Inflammatory macrophage treated with lipopolysaccharide for 4 hours (primary cell): ENCODE measurements at places on chromosomes 3 and 15.

- no peak for DNase-seq
These were observed 31.7 kb downstream of the POC1A start for GRCh38 chr3:52122491-52122890.

DNA sequence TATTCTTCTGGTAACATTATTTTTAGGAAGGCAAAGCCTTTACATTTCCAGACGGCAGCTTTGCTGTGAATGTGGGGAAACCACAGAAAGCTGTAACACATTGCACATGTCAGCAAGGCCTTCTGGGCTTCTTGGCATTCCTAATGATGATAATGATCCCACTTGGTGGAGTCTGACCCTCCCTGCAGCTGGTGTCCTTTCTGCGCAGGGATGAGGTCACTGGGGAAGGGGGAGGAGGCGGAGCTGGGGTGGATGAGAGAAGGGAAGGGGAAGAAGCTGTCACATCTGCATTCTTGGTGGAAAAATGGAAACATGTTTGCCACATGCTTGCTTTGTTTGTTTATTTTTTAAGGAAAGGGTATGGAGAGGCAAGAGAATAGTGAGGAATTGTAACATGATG, 68.6 kb downstream of the FILIP1L start:
- DNase-seq = peak; percentile 33

DNA sequence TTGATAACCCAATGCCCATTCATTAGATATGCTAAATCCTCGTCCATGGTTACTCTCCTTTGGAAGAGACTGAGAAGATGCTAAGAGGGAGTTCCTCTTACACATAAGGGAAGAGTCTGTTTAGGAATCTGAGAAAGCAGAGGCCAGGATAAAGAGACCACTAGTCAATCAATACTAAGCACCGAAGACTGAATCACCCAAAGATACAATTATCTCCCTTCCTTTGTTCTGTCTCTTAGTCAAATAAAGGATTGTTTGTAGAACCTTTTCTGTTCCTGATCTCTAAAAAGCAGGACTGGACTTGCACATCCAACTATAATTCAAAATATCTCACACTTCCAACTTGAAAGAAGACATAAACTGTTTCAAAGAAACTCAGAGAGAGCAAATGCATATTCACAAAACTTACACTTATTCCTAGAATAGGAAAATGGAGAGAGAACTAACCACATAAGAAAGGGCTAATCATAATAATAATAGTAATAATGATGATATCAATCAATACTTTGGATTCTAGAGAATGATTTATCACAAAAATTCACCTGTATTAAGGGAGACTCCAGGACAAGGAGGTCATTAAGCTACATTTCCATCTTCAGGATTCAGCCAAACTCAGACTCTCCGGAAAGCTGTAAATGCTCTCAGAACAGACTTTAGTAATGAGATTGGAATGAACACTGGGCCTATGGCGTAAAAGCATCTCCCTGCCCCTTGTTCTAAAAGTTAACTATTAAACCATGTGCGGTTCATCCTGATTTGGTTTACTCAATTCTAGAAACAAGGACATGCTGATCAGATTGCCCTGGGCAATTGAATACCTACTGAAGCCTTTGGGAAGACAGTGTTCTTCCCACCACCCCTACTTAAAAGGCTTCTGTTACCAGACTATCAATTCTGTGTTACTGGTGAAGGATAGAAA, 401.5 kb downstream of the ZBTB20 start:
- DNase-seq = no peak

GRCh38 chr3:153349108-153349499, 187.1 kb downstream of the RAP2B start:
- no peak for DNase-seq

- DNase-seq = no peak
These were observed 27.7 kb downstream of the SRP14 start for GRCh38 chr15:40011303-40011702.

- no peak for DNase-seq
These were observed 36.3 kb downstream of the LRTM1 start for GRCh38 chr3:54891540-54891897.

GRCh38 chr3:192570821-192571791, 156.2 kb downstream of the FGF12 start:
- DNase-seq = no peak

GRCh38 chr3:98732286-98733052, 30.7 kb upstream of the ST3GAL6 start:
- DNase-seq = peak; percentile 37

DNA sequence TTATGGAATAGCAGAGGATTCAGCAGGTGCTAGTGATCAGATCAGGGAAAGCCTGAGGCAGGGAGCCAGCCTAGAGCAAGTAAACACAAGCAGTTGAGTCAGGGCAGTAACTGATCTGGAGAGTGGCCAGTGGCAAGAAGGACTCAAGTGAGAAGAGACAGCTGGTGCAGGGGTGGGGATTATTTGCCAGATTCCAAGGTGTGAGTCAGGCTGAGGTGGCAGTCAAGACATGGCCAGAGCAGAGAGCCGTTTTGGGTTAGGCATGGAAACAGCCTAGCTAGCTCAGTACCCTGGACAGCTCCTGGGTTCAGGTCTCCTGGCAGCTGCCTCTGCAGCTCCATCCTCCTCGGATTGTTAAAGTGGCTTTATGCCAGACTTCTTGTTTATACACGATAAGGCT, 281.9 kb upstream of the ONECUT1 start:
- DNase-seq = no peak

GRCh38 chr15:67433495-67434099, 87.3 kb upstream of the C15orf61 start:
- peak; percentile 47 for DNase-seq

GRCh38 chr3:52388933-52389332, 56.0 kb downstream of the SEMA3G start:
- DNase-seq = no peak

- DNase-seq = no peak
These were observed 2.1 kb downstream of the SLCO2A1 start for GRCh38 chr3:134027631-134028030.

DNA sequence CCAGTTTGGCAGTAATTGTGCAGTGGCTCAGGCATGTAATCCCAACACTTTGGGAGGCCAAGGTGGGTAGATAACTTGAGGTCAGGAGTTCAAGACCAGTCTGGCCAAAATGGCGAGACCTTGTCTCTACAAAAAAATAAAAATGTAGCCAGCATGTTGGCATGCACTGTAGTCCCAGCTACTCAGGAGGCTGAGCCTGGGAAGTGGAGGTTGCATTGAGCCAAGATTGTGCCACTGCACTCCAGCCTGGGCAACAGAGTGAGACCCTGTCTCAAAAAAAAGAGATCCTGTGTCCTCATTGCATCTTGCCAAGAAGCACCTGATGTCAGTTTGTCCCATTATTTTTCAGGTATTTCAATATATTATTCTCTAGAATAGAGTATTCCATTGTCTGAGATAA, 61.8 kb downstream of the CRTC3 start:
- DNase-seq = no peak

DNA sequence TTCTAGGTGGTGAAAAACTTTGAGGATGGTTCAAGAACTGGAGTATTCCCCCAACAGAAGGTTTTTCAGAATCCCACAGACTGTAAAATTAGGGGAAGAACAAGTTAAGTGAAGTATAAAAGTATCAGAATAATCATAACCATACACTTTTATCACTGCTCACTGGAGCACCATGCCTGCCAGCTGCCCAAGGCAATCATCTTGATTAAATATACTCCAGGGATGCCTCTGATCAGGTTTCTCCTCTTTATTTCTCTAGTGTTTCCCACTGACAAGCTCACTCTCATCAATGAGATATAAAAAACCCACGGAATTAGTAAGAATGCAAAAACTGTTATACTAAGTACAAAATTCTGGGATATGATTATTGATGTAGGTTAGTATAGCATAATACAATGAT, 108.0 kb downstream of the STAG1 start:
- DNase-seq = no peak

DNA sequence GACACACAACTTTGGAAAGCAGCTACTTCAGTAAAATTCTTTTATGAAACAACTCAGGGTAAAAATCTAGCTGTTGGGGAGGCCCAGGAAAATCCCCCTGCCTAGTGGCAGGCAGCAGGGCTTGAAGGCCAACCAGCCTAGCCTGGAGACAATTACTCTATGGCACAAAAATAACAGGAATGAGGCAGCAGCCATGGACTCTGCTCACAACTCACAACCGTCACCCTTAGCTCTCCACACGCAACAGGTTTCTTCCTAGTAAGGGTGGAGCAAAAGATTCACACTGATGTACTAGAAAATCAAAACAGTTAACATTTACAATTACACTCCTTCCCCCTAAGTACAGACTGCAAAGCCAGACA, 530 bp upstream of the FBXL22 start:
- no peak for DNase-seq

DNA sequence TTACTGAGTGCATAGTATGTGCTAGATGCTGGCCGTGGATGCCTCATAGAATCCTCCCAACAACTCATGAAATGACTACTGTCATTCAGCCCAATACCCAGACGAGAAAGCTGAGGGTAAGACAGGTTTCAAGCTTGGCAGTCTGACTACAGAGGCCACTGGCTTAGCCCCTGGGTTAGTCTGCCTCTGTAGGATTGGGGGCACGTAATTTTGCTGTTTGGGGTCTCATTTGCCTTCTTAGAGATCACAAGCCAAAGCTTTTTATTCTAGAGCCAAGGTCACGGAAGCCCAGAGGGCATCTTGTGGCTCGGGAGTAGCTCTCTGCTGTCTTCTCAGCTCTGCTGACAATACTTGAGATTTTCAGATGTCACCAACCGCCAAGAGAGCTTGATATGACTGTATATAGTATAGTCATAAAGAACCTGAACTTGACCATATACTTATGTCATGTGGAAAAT, 1.0 kb upstream of the CCR5 start:
- peak; percentile 55 for DNase-seq

DNA sequence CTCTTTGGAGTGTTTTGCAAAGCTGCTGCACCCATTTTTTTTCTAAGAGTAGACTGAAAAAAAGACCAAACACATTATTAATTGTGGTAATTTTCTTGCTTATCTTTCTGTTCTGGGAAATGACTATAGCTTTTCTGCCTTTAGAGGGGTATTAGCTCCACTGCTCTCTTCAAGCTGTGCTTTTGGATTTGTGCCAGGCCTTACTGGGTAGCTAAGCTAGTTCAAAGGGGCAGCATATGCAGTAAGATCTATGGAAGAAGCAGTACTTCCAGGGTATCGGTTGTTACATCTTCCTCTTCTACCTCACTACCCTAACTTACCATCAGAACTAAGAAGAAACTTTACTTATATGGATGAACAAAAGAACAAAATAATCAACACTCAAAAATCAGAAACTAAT, 28.7 kb upstream of the ARIH1 start:
- DNase-seq = no peak

- DNase-seq = no peak
These were observed 114.8 kb downstream of the FILIP1L start for GRCh38 chr3:99999536-99999935.

GRCh38 chr3:120908030-120908794, at the start of gene STXBP5L:
TSS of gene STXBP5L (plus strand) at chr3:120908205. CDS start at chr3:120909579, 1,374 bp downstream.
- peak; percentile 37 for DNase-seq

- no peak for DNase-seq
These were observed 11.0 kb upstream of the CPA3 start for GRCh38 chr3:148854061-148854460.

- no peak for DNase-seq
These were observed 118.1 kb downstream of the FBLN2 start for GRCh38 chr3:13666781-13667709.

DNA sequence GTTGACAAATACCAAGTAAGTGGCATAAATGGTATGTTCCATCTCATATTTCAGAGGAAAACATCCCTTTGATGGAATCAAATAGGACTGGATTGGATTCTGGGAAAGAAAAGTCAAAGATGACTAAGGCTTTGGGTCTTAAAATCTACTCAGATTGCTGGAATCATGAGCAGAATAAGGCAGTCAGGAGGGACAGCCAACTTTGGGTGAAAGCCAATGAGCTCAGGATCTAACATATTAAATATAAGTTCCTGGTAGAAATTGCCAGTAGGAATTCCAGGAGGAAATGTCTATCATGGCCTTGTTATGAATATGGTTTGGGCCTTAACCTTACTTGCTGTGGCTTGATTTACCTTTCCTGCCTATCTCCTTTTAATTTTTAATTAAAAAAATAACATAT, 55.3 kb downstream of the ISL2 start:
- no peak for DNase-seq

- no peak for DNase-seq
These were observed 441.0 kb downstream of the TUSC7 start for GRCh38 chr3:117150628-117151027.

DNA sequence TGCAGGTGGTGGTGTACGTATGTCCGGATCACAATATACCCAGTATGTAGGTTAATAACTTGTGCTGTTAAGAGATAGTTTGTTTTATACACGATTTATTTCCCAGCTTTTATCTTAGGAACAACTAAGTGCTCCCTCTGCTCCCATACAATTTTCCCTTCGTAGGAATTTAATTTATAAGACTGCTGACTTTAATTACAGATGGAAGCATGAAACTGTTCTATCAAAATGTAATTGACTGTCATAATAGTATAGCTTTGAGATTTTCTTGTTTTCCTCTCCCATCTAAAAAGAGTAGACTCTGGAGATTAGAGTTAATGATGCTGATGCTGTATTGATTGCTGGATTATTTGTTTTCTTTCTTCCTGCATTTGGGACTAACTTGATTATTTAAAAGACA, 370.7 kb upstream of the SGO1 start:
- DNase-seq = no peak

GRCh38 chr3:21803604-21804003, 52.6 kb upstream of the ZNF385D start:
- DNase-seq = no peak

DNA sequence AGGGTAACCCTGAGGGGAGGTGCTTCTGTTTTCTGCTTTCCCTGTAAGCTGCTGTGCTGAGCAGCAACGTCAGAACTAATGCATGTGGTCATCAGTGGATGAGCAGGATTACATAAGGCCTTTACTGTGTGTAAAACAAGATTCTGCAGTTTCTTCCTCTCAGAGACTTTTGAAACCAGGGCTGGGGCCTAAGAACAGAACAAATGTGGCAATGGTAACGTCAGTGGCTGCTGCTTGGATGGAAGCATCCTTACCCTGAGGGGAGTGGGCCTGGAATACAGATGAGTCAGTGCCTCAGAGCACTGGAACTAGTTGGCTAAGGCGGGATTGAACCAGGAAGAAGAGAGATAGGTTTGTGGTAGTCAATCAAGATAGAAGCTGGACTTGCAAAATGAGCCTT, 180.2 kb upstream of the KCNH8 start:
- no peak for DNase-seq

DNA sequence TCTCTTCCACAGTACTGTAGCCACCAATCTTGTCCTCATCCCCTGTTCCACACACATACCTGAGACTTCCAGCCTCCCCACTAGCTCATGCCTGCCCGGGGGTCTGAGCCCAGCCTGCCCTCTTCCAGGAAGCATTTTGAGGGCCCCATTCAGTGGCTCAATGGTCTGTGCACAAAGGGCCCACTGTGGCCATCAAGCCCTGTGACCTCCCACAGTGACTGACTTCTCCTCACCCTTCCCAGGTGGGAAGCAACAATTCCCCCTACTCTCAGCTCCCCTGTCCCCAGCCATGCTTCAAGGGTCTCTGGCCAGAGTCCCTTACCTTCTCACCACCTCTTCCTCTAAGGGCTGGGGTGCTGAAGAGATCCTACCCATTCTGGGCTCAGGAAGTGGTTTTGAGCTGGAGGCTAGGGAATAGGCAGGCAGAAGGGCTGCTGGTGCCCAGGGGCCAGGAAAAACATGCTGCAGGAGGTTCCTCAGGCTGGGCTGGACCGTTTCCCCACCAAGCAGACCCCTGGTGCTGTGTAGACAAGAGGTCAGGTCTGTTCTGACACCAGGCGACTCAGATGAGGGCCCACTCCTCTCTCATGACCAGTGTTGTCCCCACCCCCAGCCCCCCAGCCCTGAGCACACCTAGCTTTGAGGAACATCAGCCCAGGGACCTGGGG, 3.0 kb upstream of the KLF15 start:
- DNase-seq = no peak

GRCh38 chr3:16686679-16687078, 81.5 kb upstream of the DAZL start:
- no peak for DNase-seq
